ENCODE measurements at places on chromosomes 12 and 14.

GRCh38 chr12:48716493-48717251 is at the start of gene CCNT1:
Gene CCNT1, minus strand, starts transcription at chr12:48716707. Its CDS starts 32 bp downstream, at chr12:48716675.
- DNase-seq: peak; percentile 98

DNA sequence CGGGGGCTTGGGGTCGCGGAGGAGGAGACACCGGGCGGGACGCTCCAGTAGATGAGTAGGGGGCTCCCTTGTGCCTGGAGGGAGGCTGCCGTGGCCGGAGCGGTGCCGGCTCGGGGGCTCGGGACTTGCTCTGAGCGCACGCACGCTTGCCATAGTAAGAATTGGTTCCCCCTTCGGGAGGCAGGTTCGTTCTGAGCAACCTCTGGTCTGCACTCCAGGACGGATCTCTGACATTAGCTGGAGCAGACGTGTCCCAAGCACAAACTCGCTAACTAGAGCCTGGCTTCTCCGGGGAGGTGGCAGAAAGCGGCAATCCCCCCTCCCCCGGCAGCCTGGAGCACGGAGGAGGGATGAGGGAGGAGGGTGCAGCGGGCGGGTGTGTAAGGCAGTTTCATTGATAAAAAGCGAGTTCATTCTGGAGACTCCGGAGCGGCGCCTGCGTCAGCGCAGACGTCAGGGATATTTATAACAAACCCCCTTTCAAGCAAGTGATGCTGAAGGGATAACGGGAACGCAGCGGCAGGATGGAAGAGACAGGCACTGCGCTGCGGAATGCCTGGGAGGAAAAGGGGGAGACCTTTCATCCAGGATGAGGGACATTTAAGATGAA is 630 bp downstream of the FOS start:
- no peak for DNase-seq

DNA sequence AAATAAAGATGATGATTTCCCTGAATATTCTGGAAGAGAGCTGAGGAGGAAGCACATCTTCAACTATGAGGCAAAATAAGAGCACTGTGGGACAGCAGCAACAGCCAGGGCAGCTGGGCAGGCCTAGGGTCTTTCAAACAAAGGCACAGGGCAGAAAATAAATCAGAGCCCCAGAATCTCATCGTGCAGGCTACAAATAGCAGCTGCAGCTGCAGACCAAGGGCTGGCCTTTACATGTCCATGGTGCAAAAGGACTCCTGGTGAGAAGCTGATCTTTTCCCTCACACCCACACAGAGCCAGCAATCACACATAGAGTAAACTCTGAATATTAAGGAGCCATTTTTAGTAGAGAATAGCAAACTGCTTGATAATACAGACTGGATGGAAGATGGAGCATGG is 13.6 kb upstream of the MYBPC1 start:
- DNase-seq: no peak

- no peak for DNase-seq
These were observed 80.9 kb upstream of the OTX2 start for GRCh38 chr14:56891226-56891625.

GRCh38 chr12:62861586-62861985 is 73.4 kb downstream of the PPM1H start:
- no peak for DNase-seq

DNA sequence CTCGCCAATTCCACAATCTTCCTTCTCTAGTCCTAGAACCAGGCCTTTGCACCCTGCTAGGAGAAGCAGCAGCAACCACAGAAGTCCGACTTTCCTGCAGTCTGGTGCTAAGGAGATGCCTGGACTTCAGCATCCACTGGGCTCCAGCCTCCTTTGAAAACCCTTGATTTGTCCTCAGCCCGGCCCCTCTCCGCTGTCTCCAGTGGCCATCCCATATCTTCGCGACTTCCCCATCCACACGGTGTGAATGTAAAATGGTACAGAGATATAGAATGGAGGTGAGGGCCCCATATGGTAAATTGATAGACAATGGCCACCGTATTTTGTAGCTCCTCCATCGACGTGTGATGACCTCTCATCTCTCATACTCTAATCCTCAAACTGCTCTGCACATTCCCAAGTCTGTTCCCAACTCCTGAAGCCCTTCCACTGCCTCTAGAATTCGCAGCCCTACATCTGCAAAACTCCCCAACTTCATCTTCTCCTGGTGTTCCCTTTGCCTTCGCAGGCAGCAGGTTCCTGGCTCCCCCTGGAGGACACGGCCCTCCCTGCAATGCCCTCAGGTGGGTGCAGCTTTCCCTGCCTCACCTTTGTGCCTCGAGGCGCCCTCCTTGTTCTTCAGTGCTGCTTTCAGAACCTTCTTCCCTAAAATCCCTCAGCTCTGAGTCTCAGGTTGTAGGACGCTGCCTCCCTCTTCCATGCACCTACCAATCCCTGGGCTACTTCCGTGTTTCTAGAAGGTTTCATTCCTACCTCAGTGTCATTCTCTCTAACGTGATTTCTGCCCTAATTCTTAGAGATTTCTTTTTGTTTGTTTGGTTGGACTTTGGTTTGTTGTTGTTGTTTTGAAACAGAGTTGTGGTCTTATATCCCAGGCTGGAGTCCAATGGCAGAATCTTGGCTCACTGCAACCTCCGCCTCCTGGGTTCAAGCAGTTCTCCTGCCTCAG is 36.7 kb downstream of the TMBIM6 start:
- DNase-seq: peak; percentile 63

DNA sequence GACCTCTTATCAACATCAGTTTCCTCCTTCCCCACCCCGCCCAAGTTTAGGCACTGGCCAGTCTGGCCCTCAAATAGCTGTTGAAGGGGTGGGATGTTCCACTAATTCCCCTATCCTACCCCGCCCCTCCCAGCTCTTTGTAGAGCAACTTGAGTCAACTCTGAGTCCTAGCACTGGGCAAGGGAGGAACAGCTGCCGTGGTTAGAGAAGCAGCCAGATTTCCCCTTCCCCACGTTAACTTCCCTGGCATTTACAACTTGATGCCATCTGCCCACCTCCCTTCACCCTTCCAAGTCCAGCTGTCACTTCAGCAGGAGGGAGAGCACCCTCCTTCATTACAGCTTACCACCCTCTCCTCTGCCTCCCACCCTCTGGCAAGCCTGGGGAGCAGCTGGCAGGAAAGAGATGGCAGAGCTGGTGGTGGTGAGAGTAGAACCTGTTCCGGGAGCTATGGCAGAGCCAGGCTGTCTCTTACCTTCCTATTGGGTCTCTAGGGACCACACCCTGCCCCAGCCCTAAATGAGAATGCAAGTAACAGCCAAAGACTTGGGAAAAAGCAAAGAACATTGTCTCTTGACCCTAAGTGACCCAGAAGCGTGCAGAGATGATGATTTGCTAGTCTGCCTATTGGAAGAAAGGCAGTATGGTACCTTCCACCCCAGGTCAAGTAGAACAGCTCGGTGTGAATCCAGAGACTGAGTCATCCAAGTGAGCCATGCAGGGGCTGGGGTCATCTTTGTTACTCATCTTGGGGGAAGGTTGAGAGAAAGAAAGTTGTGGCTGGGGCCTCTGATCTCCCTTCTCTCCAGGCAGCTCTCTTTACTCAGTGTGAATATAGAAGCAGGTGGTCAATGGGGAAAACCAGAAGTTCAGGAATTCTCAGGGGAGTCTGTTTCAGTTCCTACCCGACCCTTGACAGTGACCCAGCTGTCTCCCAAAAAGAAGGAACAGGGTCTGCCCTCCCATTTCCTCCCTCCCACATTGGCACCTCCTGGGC is 1.5 kb downstream of the BLOC1S1 start:
- DNase-seq: no peak

- no peak for DNase-seq
These were observed 56.2 kb downstream of the NTF3 start for GRCh38 chr12:5487948-5488625.

GRCh38 chr14:70893858-70894291 is 13.4 kb upstream of the PCNX1 start:
- DNase-seq: no peak

DNA sequence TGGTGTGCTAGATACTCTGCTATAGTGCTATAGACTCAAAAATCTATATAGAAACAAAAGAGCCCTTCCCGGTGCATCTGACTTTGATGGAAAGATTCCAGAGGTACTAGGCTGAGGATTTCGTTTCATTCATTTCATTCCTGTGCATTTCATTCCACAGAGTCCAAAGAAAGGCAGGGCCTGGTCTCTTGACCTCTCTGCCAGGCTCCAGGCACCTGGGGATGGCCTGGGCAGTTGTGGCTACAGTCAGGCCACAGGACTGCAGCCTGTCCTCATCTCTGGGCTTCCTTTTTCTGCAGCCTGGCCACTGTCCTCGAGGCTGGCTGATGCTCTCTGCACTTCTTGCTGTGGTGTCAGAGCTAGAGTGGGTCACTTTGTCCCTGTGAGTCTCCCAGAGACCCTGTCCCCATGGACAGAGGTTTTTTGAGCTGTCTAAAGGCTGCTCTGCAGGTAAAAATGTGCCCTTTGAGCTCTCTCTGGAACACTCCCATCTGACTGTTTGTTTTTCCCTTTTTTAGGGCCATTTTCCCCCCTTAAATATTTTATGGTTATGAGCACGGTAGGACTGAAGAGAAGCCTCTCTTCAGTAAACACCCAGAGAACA is 3.2 kb upstream of the VDR start:
- no peak for DNase-seq

DNA sequence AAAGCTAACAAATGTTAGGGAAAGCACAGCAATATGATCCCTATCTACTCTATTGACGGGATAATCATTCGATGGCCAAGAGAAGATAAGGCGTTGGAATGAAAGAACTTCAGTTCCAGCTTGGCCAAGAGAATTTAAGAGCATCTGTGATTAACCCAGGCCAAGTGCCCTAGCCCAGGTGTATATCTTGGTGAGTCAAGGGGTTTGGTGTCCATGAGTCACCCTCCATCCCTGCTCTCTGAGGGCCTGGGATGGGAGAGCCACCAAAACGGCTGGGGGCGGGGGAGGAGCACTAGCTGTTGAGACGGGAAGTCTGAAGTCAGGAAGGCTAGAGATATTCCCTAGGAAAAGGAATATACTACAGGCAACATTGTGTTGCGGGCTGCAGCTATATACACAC is 13.0 kb downstream of the TBPL2 start:
- DNase-seq: no peak

GRCh38 chr14:94761348-94761996 is 8.4 kb downstream of the GSC start:
- no peak for DNase-seq

DNA sequence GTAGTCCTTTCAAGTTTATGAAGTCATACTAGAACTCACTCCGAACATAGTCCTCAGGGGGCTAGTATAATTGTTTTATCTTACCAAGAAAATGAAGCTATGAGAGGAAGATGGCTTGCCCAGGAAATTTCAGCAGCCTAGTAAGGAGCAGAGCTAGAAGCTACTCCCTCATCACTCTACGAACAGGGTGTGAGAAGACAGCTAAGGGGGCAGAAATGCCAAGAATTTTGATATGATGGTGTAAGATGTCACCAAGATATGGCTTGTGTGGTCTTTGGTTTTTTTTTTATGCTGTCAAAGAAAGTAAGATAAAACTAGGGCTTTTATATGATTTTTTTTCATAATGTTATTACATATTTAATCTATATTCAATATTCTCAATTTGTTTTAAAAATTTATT is 47.6 kb downstream of the PRICKLE1 start:
- DNase-seq: no peak

GRCh38 chr12:104467346-104467837 is 10.6 kb downstream of the CHST11 start:
- DNase-seq: no peak

- no peak for DNase-seq
These were observed 35.7 kb downstream of the LRFN5 start for GRCh38 chr14:41642367-41642766.

- no peak for DNase-seq
These were observed 8.6 kb upstream of the CCDC196 start for GRCh38 chr14:66477567-66477966.

GRCh38 chr14:78666336-78667056 is 496.3 kb downstream of the NRXN3 start:
- no peak for DNase-seq

- DNase-seq: no peak
These were observed 18.7 kb downstream of the DTX1 start for GRCh38 chr12:113075137-113075683.

DNA sequence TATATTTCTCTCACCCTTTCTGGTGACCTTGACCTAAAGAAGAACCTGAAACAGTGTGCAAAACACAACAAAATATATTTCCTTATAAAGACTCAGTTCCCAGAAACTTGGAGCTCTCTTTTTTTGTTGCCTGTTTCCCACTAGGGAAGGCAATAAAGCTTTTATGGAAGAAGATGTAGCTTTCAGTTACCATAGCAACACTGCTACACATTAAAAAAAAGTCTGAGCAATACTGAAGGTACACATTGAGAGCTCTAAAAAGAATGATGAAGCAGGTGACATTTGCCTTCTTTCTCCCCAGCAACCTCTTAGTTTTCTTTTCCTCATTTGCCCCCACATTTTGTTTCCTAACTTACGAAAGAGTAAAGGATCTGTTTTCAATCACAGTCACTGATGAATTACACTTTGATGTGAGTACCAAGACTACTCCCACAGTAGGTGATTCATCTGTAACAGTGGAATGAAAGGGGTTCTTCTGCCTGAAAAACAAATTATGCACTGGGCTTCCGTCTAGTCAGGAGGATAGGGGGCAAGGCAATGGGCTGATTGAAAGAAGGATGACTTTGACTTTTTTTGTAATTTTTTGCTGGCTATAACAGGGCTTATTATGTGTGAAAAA is 1.1 kb upstream of the CATSPERB start:
- DNase-seq: no peak
